ENCODE measurements at places on chromosomes 1 and 21.

DNA sequence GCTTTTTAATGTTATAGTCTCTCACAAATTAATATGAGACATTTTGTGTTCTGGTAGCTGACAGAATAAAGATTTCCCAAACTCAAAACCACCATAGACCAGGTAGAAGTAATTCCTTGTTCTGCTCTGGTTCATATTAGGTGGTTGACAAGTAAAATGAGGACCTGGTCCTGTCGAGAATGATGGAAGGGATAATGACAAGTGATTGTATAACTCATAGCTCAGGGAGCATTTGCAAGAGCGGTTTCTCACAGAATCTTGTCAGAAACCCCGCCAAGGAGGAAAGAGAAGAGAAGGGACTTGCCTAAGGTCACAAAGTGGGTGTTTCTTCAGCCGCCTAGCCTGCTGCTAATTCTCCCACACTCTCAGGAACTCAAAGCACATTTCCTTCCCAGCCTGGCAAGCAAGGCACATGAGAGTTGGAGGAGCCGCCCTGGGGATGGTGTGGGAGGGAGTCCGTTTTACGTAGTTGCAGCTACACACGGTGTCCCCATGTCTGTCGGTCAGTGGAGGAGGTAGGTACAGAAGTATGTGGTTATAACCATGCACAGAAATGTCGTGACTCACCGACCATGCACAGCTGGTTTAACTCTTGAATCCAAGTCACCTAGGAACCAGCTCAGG is 46.5 kb downstream of the SAMD13 start:
- DNase-seq: no peak

- DNase-seq: no peak
Measured at GRCh38 chr1:230861970-230862595, 6.2 kb downstream of the C1orf198 start.

- DNase-seq: no peak
Measured at GRCh38 chr1:180183426-180183825, 28.8 kb downstream of the QSOX1 start.

DNA sequence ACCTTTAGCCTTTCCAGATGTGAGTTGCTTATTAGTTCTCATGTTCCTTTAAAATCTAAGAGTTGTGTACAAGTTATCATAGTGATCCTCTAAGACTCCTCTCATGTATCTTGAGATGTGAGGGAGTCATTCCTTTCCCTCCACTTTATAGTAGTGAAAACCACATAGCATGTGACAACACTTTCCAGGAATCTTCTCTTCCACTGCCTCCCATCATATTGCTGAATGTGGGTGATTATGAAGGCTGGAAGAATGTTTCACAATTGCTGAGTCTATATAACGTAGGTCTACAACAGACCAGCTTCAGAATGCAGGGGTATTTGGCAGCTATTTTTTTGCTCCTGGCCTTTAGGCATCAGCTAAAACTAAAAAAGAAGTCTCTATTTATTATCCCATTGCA is 44.7 kb upstream of the LRRC7 start:
- no peak for DNase-seq

GRCh38 chr1:208187499-208188041 is 56.6 kb downstream of the PLXNA2 start:
- DNase-seq: no peak

DNA sequence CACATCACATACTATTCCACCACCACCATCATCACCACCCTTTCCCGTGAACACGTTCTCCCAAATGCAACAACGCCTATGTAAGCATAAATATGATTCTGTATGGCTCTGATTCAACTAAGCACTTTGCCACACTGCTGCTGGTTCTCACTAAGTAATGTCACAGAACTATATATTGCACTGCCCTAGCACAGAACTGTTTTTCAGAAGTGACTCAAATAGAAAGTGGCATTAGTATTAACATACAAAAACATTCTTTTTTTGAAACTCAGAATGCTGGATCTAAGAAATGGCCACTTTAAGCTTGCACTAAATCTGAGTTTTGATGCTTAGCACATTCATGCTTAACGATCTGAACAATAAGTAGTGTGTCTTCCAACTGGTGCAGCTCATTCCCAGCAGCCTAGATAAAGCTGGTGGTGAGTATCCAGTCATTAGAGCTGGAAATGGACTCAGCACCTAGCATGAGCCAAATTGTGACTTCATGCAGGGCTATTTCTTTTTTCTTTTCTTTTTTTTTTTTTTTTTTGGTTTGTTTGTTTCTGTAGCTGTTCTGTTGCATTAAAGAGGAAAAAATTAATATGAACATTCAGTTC is 46.2 kb upstream of the ZC3H11B start:
- DNase-seq: no peak

GRCh38 chr1:204032642-204033235 is 40.2 kb upstream of the SOX13 start:
- DNase-seq: no peak

DNA sequence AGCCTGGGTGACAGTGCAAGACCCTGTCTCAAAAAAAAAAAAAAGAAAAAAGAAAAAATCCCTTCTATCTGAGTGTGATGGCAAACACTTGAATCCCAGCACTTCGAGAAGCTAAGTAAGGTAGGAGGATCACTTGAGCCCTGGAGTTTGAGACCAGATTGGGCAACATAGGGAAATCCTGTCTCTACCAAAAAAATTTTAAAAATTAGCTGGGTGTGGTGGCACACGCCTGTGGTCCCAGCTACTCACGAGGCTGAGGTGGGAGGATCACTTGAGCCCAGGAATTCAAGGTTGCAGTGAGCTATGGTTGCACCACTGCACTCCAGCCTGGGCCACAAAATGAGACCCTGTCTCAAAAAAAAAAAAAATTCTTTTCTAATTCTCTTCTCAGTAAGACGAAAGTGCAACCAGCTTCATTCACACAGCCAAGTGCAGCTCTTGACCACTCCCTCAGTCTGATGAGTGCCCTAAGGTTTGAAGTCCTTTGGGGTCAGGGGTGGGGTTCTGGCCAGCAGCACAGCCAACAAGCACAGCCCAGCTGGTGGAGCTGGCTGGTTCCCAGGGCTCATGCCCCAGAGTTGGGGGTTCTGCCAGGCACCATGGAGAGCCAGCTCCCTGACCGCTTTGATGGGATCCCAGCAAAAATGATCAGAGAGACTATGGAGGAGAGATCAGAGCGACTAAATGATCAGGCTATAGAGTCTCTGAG is 8.0 kb downstream of the SLC2A5 start:
- DNase-seq: no peak

DNA sequence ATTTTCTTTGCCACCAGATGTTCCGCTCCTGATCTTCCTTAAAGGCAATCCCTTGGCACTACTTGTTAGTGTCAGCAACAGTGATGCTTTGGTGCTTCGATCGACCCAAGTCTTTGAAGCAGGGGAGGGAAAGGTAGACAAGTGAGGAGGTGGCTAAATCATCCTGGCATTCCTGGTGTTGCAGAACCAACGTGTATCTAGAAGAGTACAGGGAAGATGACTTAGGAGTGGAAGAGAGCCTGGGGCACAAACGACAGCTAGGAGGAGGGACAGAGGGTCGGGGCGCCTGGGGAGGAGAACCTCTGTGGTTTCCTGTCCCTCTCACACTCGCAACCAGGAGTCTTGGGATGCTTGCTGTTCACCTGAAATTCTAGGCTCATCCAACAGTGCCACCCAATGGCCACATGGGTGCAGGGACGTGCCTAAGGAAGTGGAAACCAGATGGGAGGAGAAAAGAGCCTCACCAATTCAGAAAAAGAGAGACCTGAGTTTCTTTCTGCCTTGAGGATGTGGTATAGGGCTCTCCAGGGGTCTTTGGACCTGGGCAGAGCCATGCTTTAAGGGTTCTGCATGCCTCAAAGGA is 9.5 kb upstream of the KCNA2 start:
- peak; percentile 55 for DNase-seq

DNA sequence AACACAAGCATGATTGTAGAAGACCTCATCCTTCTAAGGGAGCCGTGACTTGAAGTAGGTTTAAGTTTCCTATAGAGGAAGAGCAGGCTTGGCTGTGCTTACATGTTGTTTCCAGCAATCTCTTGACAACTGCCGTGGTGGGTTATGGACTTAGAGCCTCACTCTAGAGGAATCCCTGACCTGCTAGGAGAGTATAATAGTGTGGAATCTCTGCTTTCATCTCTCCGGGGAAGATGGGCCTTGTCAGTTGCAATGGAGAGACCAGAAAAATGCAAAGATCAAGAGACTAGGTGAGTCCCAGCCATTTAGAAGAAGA is 137.6 kb downstream of the MIS18A start:
- DNase-seq: no peak

DNA sequence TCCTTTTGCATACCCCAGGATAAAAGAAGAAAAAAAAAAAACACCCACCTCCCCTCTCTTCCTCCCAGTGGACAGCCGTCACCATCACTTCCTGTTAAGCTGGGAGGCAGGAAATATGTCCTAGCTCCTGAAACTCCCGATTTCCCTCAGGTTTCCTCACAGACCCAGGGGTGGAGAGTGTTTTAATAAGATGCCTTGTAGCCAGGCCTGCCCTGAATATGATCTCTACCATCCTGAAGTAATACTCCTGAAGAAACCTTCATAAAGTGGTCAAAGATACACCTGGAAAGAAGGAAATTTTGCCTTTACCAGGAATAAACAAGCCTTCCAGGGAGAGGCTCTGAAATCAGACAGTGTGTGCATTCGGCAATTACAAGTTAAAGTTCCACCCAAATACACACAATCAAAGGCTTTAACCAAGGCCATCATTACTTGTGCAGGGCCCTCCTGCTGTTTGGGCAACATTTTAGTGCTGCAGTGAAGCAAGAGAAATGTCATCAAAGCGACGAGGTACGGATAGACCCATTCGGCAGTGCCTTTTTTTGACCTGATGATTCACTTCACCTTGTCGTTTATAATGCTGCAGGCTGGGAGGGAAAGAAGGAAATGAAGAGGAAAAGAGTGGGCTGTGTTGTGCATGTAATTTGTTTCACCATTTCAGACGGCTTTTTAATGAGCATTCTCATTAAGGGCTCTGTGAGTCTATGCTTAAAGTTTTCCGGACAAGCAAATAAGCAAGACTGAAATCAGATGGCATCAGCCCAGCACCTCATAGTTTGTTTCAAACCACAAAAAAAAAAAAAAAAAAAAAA is 41.0 kb upstream of the RASAL2 start:
- DNase-seq: no peak

- no peak for DNase-seq
Measured at GRCh38 chr1:112429749-112430148, 33.7 kb downstream of the CTTNBP2NL start.

- DNase-seq: no peak
Measured at GRCh38 chr1:21705303-21705980, 36.3 kb upstream of the RAP1GAP start.

DNA sequence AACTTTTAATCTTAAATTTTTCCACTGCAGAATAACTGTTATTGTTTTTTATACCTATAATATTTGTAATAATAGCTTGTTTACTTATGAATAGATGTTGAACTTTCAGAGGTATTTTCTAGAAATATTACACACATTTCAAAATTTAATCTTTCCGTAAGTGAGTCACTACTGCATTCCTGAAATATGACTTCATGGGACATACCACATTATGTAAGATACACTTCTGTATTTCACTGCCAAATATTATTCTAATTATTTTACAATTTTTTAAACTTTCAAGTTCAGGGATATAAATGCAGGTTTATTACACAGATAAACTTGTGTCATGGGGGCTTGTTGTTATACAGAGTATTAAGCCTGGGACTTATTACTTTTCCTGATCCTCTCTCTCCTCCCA is 2220.5 kb downstream of the NCAM2 start:
- DNase-seq: no peak

DNA sequence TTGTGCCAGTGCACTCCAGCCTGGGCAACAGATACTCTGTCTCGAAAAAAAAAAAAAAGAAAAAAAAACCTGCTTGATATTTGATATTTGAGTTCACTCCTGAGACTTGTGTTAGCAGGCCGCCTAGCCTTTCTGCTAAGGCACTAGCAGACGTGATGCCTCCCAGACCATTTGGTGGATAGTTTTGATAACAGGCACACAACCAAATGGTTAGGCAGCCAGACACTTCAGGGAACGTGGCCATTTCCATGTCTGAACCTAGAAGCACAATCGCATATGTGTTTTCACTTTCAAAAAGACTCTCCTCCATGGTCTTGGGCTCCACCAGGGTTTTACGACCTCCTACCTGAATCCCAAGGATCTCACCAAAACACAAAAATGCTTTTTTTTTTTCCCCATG is 1319.5 kb downstream of the BRINP3 start:
- DNase-seq: no peak

Measured in activated naive CD4-positive, alpha-beta T cell treated with anti-CD3 and anti-CD28 coated beads, Interleukin-2, amount 50 U/mL, for 16 hours (primary cell).